ENCODE measurements at places on chromosomes 16 and 17.

DNA sequence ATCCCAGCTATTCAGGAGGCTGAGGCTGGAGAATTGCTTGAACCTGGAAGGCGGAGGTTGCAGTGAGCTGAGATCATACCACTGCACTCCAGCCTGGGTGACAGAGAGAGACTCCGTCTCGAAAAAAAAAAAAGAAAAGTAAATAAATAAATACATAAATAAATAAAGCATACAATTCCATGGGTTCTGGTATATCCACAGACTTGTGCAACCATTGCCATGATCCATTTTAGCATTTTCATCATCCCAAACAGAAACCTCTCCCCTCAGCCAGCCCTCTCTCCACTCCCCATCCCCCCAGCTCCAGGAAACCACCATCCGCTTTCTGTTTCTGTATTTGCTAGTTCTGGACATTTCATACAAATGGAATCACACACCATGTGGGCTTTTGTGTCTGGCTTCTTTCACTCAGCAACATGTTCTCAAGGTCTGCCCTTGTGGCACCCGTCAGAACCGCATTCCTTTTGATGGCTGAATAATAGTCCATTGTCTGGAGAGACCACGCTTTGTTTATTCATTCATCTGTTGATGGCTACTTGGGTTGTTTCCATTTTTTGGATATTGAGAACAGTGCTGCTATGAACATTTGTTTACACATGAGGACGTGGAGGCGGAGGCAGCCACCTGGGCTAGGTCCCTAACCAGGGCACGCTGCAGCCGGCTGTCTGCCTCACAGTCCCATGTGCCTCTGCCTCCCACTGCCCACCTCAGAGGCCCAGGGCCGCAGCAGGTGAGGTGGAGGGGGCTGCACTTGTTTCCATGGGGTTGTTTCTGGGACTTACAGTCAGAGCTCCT, 76.2 kb downstream of the NT5M start:
- no peak for DNase-seq

- DNase-seq, result no peak
Observed at GRCh38 chr16:49563666-49564065, 190.1 kb downstream of the C16orf78 start.

GRCh38 chr17:71117466-71117865, 948.1 kb downstream of the KCNJ2 start:
- DNase-seq, result no peak

DNA sequence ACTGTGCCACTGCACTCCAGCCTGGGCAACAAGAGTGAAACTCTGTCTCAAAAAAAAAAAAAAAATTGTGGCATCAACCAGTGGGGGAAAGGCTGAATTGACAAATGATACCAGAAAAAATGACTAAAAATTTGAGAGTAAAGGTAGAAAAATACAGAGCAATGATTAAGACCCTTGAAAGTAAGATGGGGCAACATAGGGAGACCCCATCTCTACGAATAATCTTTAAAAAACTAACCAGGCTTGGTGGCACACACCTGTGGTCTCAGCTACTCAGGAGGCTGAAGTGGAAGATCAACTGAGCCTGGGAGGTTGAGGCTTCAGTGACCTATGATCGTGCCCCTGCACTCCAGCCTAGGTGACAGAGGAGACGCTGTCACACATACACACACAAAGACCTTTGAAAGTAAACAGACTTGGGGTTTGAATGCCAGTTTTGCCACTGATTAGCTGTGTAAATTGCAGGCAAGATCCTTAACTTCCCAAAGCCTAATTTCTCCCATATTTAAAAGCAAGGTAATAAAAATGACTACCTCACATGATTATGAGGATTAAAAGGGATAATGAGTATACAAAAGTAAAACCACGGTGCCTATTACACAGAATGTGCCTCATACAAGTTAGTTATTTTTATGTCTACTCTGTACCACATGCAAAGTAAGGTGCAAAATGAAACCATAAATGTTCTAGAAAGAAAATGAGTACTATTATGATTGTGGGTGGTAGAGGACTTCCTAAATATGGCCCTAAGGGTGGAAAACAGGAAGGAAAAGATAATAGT, 21.7 kb upstream of the PAFAH1B1 start:
- no peak for DNase-seq

GRCh38 chr16:77290451-77291115, 91.4 kb downstream of the SYCE1L start:
- DNase-seq, result no peak

GRCh38 chr16:87607223-87607622, 4.9 kb downstream of the JPH3 start:
- DNase-seq, result no peak

DNA sequence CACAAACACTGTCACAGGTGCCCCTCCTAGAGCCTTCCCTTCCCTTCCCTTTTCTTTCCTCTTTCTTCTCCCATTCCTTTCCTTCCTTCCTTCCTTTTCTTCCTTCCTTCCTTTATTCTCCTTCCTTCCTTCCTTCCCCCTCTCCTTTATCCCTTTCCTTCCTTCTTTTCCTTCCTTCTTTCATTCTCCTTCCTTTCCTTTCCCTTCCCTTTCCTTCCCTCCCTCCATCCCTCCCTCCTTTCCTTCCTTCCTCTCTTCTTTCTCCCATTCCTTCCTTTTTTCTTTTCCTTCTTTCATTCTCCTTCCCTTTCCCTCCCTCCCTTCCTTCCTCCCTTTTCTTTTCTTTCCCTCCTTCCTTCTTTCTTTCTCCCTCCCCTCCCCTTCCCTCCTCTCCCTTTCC, 170.0 kb downstream of the ENGASE start:
- DNase-seq, result no peak
